Cortex of kidney (tissue), 1 donor: ENCODE measurements at places on chromosomes 6 and 20.

DNA sequence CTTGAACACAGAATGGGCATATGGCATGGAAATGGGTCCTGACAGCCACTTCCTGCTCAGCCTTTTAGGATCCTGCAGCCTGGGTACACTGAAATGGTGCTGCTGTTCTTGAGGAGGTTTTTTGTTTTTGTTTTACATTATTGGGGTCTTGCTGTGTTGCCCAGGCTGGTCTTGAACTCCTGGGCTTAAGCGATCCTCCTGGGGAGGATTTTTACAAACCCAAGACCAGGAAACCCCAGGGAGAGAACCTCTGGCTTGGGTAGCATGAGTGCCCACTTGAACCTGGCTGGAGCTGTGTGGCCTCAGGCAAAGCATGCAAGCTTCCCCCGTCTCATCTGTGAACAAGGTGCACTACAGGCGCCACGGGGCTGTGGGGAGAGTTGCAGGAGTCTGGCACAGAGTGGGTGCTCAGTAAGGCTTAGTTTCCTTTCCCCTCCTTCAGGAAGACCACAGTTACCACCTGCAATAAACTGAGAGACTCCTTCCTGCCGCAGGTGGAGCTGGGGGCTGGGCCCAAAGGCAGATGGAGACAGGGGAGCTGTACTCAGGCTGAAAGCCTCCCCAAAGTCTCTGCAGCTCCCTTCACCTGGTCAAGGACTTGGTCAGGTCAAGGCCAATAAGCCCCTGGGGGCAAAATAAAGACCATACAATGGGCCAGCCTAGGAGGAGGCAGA, 1.8 kb downstream of the SLA2 start:
- DNase-seq = no peak

DNA sequence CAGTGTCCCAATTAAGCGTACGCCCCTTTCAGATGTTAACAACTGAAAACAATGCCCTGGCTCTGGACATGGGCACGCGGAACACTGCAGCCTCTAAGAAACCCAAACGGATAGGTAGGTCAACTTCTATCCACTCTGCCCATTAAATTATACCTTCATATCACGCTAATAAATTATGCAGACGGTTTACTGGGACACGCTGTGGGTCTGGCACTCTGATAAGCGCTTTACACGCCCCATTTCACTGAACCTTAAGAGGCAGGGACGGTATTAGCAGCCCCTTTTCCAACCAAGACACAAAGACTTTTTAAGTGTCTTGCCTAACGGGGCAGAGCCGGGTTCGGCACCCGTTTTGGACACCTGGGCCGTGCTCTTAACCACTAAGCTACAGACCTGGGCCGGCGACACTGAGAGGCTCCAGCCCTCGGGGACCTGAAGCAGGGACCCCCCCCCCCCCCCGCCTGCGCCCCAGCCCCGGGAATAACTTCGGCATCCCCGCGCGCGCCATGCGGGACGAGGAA, 744 bp downstream of the STAU1 start:
- DNase-seq = no peak

DNA sequence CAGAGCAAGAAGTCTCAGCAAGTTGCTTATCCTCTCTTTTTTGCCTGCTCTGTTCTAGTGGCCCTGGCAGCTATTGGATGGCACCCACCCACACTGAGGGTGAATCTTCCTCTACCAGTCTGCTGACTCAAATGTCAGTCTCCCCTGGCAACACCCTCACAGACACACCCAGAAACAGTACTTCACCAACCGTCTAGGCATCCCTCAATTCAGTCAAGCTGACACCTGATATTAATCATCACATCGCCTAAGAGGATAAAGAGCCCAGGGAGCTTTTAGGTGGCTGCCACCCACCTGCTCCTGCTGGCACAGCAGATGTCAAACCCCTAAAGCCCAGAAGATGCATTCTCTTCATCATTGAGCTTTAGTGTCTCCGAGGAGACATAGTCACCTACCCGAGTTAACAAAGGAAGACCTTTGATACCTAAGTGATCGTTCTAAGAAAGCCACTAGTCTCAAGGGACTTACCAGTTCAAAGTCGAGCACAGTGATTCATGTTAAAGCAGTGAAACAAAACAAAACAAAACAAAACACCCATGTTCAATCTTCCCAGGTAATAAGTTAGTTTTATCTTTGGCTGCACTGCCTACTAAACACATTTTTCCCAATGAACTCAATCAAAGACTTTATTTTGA, 97.7 kb upstream of the KCNQ5 start:
- no peak for DNase-seq

- no peak for DNase-seq
Measured at GRCh38 chr6:53070806-53071205, 5.6 kb downstream of the FBXO9 start.

- no peak for DNase-seq
Measured at GRCh38 chr20:10447028-10447427, 11.9 kb downstream of the SLX4IP start.

- no peak for DNase-seq
Measured at GRCh38 chr6:56909115-56909907, 45.6 kb upstream of the BEND6 start.

GRCh38 chr6:19851241-19852089, 14.3 kb downstream of the ID4 start:
- no peak for DNase-seq

DNA sequence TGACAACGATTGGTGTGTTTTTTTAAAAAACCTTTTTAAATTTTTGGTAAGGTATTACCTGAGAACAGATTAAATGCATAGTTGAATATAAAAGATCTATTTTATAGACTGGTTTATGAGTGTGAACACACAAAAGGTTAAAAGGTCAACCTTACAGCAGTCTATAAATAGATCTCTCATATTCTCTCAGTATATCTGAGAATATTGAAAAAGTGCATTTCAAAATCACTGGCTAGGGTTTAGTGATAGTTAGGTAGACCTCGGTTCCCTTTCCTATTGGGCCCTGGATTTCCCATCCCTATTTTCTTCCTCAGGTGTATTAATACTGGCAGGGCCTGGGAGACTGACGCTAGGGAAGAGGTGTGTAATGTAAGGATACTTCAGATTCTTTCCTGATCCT, 723 bp upstream of the ZNF451 start:
- no peak for DNase-seq

DNA sequence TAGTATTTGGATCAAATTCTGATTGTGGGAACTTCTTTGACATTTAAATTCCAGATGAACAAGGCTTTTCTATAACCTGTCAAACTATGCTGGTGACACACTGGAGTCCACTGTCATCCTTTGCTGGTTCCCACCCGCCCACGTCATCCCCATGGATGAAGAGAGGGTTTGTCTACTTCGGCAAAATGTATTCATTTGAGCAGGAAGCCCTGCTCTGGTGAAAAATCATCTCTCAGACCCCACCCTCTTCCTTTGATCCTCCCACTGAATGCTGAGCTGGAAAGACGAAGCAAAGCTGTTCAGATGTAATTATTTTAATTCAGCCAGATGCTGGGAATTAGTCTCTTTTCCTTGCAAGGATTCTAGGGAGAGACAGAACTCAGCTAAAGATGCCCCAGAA, 50.5 kb downstream of the CPNE5 start:
- no peak for DNase-seq

DNA sequence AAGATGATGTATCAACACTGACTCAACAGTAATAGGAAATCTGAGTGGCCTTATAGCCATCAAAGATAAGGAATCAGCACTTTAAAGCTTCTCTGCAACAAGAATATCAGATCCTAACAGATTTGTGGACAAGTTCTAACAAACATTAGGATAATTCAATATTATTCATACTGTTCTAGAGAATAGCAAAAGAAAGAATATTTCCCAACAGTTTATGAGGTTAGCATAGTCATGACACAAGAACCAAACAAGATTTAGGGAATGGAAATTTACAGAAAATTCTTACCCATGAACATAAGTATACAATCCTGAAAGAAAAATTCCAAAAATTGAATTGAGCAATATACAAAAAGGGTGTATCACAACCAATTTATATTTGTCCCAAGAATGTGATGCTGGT, 64.3 kb upstream of the BTBD3 start:
- no peak for DNase-seq

DNA sequence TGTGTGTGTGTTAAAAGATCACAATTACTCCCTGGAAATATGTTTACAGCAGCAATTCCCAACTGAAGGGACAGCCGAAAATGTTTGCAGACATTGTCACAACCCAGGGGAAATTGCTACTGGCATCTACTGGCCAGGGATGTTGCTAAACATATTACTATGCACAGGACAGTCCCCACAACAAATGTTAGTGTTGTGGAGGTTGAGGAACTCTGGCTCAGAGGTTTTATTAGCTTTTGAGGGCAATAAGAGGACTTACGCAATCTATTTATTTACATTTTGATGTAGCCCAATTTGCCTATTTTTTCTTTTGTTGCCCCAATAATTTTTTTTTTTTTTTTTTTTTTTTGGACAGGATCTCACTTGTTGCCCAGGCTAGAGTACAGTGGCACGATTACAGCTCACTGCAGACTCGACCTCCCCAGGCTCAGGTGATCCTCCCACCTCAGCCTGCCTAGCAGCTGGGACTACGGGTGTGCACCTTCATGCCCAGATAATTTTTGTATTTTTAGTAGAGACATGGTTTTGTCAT, 154.1 kb downstream of the RPS12 start:
- DNase-seq = no peak

GRCh38 chr6:106213660-106214289, 111.8 kb downstream of the ATG5 start:
- DNase-seq = no peak

DNA sequence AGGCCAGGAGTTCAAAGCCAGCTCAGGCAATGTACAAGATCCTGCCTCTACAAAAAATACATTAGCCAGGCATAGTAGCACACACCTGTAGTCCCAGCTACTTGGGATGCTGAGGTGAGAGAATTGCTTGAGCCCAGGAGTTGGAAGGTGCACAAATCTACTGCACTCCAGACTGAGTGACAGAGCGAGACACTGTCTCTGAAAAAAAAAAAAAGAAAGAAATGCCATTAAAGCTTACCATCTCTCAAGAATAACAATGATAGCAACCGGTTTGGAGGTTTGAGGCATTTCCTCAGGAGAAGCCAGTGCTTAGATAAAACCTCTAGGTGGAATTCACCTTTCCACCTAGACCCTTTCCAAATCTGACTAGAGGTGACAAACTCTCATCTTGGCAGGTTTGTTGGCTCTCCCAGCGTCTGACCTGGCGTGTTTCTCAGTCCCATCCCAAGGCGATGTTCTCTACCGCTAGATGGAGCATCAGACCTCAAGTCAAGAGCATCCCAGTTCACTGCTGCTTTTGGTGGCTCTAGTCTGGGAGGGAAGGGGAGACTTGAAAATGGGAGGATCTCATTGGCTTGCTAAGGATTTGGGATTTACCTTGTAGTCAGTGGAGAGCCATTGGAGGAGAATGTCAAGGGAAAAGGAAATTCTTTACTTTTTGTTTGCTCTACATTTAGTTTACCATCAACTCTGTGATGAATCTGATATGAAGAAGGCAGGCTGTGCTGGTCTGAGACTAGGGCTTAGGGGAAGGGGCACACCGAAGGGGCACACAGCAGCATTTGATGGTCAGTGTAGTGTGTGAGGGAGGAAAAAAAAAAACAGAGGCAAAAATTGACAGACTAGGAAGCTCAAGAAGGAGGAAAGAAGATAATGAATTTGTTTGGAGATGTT, 67.9 kb downstream of the NCOA7 start:
- DNase-seq = no peak

GRCh38 chr6:47357827-47358226, 48.1 kb upstream of the TNFRSF21 start:
- no peak for DNase-seq

DNA sequence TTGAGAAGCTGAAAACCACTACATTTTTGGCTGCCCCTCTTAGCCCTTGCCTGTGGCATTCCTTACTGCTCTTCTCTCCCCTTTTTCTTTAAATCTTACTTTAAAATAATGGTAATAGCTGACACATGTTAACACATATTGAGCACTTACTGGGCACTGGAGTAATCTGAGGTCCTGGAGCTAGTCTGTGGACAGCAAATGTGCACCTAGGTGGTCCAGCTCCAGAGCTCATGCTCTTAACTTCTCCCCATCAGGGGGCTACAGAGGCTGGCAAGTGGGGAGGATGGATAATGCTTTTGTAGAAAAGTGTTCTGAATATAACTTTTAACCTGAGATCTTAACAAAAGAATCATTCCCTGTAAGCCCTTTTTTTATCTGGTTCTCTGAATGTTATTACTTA, 74.8 kb downstream of the ADGRB3 start:
- DNase-seq = no peak

DNA sequence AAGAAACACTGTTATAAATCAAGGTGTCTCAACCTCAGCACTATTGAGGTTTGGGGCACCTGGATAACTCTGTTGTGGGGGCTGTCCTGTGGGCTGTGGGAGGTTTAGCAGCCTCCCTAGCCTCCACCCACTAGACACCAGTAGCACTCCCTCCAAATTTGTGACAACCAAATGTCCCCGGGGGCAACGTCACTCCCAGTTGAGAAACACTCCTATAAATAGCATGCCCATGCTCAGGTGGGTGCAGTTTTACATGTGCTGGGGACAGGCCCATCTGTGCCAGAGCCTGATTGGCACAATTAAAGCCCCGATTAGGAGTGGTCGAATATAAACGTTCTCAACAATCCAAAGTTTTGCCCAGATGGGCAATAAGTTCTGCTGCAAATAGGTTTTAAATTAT, 78.9 kb downstream of the FAM50B start:
- no peak for DNase-seq

GRCh38 chr6:117986396-117986795, 79.3 kb downstream of the SLC35F1 start:
- no peak for DNase-seq

- no peak for DNase-seq
Measured at GRCh38 chr20:57759724-57760123, 49.9 kb upstream of the PMEPA1 start.

DNA sequence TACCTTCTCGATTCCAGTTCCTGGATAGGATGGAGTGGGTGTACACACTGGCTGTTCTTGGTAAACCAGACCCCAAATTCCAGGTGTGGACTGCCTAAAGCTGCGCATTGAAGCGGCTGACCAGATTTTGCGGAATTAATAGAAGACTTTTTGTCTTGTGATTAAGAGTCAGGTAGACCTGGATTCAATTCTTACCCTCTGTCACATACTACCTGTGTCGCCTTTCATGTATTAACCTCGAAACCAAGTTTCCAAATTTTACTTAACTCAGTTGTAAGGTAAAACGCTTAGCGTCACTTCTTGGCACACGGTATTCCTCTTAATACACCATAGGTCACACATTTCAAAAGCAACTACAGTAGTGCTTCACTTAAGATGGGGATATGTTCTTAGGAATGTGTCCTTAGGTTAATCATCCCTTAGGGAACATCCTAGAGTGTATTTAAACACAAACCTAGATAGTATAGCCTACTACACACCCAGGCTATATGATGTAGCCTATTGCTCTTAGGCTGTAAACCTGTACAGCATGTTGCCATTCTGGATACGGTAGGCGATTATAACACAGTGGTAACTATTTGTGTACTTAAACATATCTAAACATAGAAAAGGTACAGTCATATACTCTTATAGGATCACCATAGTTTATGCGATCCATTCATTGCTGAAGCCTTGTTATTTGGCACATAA, 733 bp upstream of the GOPC start:
- DNase-seq = no peak
